ENCODE measurements at places on chromosomes 12 and 14. TPM values are rescaled to one million over a fixed set of nuclear protein-coding genes. Genes with fewer than 3 reads are reported as not detected.

- DNase-seq, result no peak
These were observed 255.5 kb downstream of the SNAPC1 start for GRCh38 chr14:62017651-62018230.

DNA sequence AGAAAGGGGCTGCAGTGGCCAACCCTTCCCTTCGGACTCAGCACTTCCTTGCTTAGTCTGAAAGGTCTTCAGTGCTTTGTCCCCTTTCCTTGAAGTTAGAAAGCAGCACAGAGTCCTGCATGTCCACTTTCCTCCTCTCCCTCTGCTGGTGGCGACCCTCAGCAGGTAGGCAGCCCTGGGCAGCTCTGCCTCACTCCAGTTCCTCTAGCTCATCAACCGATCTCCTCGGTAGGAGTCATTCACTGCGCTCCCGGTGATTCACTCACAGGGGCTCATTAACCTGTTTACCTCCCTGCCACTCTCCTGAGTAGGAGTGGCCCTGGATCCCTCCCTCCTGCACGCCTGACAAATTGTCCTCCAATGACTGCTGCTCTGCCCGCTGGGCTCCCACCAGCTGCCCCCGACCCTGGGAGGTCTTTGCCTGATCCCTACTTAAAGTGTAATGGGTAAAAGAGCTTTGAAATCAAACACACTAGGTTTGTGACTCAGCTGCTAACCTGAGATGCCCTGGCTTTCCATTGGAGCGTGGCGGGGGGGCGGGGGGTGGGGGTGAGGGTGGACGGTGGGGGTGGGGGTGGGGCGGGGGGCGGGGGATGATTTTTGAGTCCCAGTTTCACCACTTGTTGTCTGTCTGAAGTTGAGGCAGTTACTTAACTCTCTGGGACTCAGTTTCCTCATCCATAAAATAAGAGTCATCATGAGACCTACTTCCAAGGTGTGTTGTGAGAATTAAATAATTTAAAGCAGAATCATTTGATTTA, 4.2 kb downstream of the SCNN1A start:
- DNase-seq, result no peak

DNA sequence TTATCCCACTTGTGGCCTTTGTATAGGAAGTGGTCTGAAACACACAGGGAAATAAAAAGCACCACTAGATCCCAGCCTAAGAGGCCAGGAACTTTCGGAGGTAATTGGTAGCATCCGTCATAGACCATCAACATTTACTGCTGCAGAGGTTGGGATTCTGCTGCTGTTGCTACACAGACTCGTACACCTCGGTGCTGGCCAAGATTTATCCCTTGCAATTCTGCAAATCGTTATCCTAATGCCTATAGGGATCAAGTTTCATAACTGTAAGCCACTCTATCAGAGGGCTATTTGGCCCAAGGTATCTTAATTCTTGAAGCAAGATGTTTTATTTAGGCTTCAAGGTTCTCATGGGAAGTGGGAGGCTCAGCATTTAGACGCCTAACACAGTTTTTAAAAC, 913.6 kb downstream of the GALC start:
- DNase-seq, result no peak

DNA sequence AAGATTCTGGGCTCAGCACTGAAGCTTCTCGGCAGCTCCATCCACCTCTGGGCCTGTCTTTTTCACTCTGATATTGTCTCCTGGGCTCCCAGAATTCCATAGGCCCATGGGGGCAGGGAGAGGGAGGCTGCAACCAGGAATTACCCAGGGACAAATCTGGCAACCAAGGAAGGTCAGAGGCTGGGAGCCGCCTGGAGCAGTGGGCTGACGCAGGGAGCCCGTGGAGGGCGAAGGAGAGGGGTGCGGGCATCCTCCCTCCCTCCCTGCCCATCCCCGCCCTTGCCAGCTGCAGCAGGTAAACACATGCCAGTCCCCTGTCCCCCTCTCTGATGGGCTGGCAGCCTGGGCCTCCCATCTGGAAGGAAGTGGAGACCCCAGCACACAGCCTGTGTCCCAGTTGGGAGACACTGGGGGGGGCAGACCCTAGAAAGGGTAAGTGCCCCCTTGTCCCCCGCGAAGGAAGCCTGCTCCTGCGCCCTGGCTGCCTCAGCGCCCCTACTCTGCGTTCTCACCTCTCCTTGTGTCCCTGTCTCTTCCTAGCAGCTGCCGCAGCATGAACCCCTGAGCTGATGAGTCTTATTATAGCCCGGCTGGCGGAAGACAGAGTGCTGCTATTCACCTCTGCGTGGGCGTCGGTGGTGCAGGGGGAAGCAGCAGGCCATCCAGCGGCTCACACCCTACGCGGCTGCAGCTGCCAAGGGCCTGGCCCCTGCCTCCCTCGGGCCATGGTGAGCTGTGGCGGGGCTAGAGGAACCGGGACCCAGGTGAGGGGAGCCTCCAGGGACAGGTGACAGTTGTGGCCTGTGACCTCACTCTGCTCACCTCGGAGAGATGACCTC, 6.7 kb downstream of the LRTM2 start:
- no peak for DNase-seq

ENDOU gene
- total RNA-seq, result not detected

- DNase-seq, result no peak
These were observed 7.4 kb upstream of the ATG101 start for GRCh38 chr12:52062167-52063081.

DNA sequence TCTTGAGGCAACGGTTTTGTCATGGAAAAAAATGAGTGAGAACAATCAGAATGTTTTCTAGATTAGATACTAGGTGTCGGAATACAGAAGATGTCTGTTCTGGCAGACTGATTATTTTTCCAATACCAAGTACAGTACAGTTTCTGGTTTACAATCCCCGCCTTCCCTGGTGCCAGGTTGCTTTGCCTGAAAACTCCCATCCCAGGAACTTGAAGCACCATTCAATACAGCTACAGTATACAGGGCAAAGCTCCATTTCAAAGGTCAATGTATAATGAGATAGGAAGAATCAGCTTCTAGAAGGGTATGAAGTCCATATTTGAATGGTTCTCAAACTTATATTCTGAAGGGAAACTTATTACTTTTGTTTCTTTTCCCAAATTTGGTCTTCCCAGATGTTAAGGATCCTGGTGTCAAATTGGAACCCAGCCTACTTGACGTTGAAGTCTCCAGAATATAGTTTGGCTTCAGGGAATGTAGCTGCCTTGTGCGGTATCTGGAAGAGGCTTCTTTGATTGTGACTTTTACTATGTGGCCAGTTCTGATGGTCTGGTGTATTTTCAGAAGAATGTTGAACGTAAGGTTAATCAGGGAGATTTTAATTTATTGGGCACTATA, 238.0 kb upstream of the ATP2B1 start:
- no peak for DNase-seq

ETFBKMT gene
- total RNA-seq, result 2.6 TPM

Measured in glomerular endothelial cell (primary cell).